ENCODE measurements at places on chromosomes 7 and 10. TPM values are rescaled to one million over a fixed set of nuclear protein-coding genes. Genes with fewer than 3 reads are reported as not detected.

Gene OPTN
- total RNA-seq, result 54.3 TPM

Gene SFTPA2
- 0.11 TPM for total RNA-seq

Gene FAM180A
- total RNA-seq, result 0.99 TPM

Gene SPDYE6
- total RNA-seq, result not detected

Gene SCART1
- 1.7 TPM for total RNA-seq

Gene PLXDC2
- total RNA-seq, result 83.1 TPM
